Activated CD4-positive, alpha-beta memory T cell treated with anti-CD3 and anti-CD28 coated beads, Interleukin-2, amount 10 ng/mL, durations not matched to agents 7 days and 5 days (primary cell): ENCODE measurements at places on chromosomes 2 and 18.

DNA sequence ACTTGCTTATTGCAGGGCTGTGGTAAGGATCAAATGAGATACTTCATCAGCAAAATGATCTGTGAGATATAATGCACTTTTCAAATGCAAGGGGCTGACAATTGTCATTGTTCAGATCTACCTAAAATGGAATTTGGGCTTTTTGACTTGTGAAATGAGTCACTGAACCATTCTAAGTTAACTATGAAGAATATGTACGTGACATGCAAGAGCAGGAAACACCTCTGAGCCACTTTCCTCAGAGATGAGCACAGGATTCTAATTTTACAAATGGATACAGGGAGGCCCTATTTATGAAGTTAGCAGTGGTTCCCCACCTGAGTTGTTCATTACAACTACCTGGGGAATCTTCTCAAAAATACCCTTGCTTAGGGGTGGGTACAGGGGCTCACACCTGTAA is 26.7 kb downstream of the CTLA4 start:
- DNase-seq, result no peak

- no peak for DNase-seq
Observed at GRCh38 chr2:191622374-191623320, 55.3 kb upstream of the NABP1 start.

- DNase-seq, result no peak
Observed at GRCh38 chr2:226618875-226619605, 180.6 kb downstream of the IRS1 start.

DNA sequence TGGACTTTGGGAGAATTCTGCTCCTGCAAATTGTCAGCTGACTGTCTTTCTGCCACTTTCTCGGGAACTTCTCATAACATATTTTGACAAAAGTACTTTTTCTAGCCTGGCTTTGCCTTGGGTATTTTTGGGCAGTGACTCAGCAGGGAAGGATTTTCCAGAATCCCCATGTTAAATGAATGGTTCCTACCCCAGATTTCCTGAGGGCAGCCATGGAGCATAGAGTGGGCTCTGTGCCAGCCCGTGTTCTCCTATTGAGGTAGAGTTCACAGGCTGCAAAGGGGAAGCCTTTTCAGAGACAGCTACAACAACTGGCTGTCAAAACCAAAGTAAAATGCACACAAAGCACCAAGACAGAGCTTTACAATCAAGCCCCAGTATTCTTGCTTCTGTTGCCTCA is 59.8 kb downstream of the BMP10 start:
- no peak for DNase-seq

- DNase-seq, result no peak
Observed at GRCh38 chr18:39660141-39660540, 2094.5 kb upstream of the CELF4 start.

DNA sequence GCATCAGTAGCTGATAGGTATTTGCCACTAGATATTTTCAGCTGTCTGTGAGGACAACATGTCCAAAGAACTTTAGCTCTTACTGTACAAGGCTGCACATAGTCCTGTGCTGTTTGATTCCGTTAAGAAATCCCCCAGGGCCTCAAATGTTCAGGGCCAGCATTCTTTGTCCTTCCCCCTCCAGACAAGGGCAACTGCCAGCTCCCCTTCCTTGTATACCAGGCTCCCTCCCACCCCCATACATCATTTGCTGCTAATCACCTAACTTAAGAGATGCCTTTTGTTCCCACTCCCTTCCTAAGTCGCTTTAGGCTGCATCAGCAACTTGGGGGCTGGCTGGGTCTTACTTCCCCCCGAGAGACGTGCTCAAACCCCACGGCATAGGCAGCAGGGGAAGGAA is 138.7 kb downstream of the CDH20 start:
- no peak for DNase-seq

DNA sequence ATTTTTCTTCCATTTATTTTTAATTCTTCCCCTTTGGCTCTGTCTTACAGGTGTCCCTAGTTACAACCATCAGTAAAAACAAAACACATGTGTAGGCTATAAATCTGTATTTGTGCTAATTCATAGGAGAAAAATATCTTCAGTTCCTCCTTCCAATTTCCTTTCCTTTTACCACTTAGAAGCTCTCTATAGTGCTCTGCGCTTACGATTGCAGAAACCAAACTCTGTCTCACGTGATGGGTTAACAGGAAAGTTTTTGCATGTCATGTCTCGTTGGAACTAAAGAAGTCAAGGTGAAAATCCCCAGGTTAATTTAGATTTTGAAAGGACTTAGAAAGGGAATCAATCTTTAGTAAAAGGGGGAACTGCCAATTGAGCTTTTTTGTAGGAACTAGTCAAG is 1390.5 kb upstream of the ZEB2 start:
- no peak for DNase-seq

GRCh38 chr18:34153711-34154110 is 71.0 kb downstream of the NOL4 start:
- DNase-seq, result no peak

- DNase-seq, result no peak
Observed at GRCh38 chr2:112712465-112712864, 8.4 kb upstream of the NT5DC4 start.

DNA sequence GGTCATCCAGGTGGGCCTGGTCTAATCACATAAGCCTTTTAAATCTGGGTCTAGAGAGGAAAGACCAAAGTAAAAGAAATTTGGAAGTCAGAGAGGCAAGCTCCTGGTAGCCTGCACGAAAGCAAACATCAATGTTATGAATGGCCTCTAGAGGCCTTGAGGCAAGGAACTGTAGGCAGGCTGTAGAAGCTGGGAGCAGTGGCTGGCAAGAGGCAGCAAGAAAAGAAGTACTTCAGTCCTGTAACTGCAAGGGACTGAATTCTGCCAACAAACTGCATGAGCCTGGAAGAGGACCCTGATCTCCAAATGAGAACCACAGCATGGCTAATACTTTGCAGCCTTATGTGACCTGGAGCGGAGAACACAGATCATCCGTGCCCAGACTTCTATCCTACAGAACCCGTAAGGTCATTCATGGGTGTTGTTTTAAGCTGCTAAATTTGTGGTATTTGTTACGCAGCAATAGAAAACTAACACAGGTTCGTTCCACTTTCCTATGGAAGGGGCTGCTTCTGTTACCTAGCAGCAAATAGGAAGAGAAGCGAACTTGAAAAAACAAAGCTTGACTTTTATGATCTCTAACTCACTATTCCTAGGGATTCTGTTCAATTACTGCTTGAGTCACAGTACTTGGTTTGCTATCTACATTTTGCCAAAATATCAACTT is 1.2 kb downstream of the IMMT start:
- DNase-seq, result no peak

DNA sequence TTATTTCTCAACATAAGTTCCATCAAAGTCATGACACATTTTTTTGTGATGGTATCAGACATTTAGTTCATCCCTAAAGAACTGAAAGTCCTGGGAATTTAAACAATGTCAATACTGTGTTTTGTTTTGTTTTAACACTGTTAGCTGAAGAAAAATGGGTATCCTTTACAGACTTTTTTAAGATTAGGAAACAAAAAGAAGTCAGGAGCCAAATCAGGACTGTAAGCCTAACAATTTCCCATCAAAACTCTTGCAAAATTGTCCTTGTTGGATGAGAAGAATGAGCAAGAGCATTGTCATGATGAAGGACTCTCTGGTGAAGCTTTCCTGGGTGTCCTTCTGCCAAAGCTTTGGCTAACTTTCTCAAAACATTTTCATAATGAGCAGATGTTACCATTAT is 69.4 kb downstream of the SRD5A2 start:
- DNase-seq, result no peak

GRCh38 chr2:42918671-42919318 is 126.4 kb upstream of the HAAO start:
- no peak for DNase-seq

- DNase-seq, result no peak
Observed at GRCh38 chr2:88329815-88330603, 122.5 kb downstream of the FOXI3 start.

DNA sequence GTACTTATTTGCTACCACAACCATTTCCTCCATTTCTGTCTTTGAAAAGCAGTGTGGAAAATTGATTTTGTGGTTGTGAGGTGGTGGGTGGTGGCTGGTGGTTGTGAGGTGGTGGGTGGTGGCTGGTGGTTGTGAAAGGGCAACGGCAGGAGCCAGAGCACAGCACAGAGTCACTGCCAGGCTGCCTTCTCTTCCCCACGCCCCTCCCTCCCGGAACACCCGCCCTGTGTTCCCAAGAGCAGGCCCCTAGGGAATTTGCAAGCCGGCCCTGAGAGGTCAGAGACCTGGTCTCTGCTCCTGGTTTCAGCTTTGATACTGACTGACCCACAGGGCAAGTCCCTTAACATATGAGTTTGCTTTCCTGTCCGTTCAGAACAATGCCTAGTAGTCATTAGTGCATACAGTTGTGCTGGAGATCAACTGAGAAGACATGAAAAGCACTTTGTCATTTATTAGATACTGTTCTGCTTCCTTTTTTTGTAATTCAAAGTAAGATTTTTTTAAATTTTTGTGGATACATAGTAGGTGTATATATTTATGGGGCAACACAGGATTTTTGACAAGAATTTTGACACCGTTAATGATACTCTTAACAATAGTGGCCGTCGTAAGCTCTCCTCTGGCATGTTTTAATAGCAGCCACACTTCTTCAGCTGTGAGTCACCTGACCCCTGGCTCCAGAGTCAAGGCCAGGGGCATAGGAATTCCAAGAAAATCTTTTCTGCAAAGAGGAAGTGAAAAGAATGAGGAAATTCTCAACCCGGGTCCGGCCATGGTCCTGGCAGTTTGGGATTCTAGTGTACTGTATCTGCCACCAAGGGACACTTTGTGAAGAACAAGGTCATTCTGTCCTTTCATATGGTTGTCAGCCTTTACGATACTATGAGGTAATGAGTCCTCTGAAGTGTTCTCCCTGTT is 53.2 kb downstream of the ITGA6 start:
- no peak for DNase-seq

GRCh38 chr2:142291969-142292368 is 161.2 kb upstream of the LRP1B start:
- no peak for DNase-seq

DNA sequence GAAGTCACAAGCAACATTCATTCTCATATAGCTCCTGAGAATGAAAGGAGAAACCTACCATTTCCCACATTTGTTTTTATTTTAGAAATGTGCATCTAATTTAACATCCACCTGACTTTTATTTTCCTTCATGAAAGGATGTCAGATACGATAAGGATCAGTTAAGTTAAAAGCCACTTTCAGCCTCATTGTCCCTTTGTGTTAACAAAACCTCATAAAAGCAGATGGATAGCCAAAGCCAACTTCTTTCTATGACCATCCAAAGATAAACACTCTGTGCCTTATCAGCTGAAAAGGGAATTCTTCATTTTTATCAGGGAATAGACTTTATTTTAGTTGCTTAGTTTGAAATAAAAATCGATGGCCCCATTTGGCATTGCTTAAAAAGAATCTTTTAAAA is 25.7 kb upstream of the RIT2 start:
- DNase-seq, result no peak

- no peak for DNase-seq
Observed at GRCh38 chr18:63447066-63447465, 24.8 kb upstream of the VPS4B start.

- no peak for DNase-seq
Observed at GRCh38 chr2:54708584-54709335, 14.7 kb upstream of the EML6 start.

GRCh38 chr2:85114586-85115330 is 18.4 kb upstream of the TCF7L1 start:
- DNase-seq, result no peak

DNA sequence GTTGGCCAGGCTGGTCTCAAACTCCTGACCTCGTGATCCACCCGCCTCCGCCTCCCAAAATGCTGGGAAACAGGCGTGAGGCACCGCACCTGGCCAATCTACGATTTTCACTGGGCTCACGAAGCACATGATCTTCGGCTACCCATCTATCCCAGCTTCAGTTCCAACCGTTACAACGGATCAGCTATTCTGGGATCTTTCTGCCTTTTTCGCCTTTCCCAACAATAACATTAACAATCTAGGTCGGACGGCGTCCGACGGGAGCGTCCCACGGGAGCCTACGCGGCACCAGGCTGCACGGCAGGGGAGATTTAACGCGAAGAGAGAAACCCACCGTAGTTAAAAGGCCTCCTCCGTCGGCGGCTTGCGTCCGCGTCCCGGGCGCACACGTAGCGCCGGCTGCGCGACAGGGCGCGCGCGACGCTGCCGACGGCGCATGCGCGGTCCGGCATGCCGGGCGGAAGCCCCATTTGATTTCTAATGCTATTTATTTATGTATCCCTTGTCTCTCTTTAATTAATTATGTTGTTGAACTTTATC is at the start of gene MSL3B:
Gene MSL3B, minus strand, starts transcription at position 394 of the 540 bp plus-strand sequence.
- DNase-seq, result peak; percentile 63

GRCh38 chr2:149261692-149262091 is 68.7 kb upstream of the LYPD6 start:
- no peak for DNase-seq

DNA sequence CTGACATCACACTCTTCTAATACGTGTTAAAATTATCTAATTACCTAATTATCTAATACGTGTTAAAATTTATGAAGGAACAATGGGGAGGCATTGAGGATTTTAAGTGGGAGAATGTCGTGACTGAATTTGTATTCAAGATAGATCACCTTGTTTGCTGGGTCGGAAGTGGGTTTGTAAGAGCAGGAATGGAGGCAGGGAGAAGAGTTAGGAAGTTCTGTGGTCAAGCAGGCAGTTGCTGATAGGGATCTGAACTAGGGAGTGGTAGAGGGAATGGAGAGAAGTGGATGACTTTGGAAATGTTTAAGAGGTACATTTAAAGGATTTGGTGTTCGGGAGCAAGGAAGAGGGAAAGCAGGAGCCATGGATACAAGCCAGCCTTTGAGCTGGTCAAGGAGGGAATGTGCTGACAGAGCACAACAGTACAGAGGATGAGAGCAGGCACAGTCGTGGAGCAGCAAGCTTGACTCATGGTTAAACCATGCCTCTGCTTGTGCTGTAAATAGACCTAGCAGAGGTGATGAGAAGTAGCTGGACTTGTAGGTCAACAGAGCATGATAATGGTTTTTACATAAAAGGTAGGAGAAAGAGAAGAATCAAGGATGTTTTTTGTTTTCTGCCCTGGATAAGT is 16.2 kb downstream of the IL18RAP start:
- no peak for DNase-seq

DNA sequence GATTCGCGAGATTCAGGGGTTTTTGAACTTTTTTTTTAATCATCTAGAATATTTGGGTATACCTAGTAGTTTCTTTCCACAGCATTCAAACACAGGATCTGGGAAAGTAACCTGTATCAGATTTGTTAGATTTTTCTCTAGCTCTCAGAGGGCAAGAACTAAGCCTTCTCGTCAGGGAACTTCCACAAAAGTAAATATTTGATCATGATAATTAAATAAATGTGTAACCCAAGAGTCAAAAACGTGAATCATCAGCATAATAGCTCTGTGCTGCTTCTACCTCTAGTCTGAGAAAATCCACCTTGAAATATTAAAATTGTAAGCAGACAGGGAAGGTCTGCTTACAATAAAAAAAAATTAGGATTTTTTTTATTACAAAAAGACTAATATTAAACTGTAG is 225.7 kb upstream of the SPOPL start:
- no peak for DNase-seq

- no peak for DNase-seq
Observed at GRCh38 chr18:6310714-6311113, 104.0 kb downstream of the L3MBTL4 start.
